AG08396 (cell line): ENCODE measurements at places on chromosomes 4 and X.

- no peak for DNase-seq
Observed at GRCh38 chrX:45506149-45506730, 305.6 kb upstream of the DIPK2B start.

GRCh38 chrX:101051153-101051548 lies 760 bp downstream of the TRMT2B start:
- no peak for DNase-seq

DNA sequence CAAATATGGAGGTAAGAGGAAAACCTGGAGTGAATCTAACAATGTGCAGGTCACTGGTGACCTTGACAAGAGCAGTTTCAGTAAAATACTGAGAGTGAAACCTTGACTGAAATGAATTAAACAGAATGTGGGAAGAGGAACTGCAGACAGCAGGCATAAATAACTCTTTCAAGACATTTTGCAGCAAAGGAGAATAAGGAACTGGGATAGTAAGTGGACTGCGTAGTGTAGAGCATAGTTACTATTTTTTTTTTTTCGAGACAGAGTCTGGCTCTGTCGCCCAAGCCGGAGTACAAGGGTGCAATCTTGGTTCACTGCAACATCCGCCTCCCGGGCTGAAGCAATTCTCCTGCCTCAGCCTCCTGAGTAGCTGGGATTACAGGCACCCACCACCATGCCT lies 24.0 kb downstream of the RBMX start:
- DNase-seq: no peak

GRCh38 chr4:94545296-94545695 lies 93.6 kb downstream of the PDLIM5 start:
- peak; percentile 4 for DNase-seq

- DNase-seq: no peak
Observed at GRCh38 chrX:40780082-40780481, 44.7 kb upstream of the MED14 start.
